ENCODE measurements at places on chromosomes 5 and 9. TPM values are rescaled to one million over a fixed set of nuclear protein-coding genes. Genes with fewer than 3 reads are reported as not detected.

Gene PCDHGA1
- 0.16 TPM for total RNA-seq

Gene PHF24
- total RNA-seq, result 0.16 TPM

Gene RFESD
- 9.3 TPM for total RNA-seq

Gene RNF180
- total RNA-seq, result not detected

Gene GABBR2
- not detected for total RNA-seq

Gene NEURL1B
- 1.2 TPM for total RNA-seq

Gene ACTBL2
- not detected for total RNA-seq

Gene ORM2
- total RNA-seq, result not detected

Gene SLC6A3
- not detected for total RNA-seq

Gene KIF24
- 7.1 TPM for total RNA-seq

Gene IRX1
- not detected for total RNA-seq

Gene CAMK2A
- total RNA-seq, result not detected

Gene STPG3
- not detected for total RNA-seq

Gene LTC4S
- total RNA-seq, result 1.4 TPM

Gene SUSD3
- total RNA-seq, result 45.4 TPM

Gene SLC2A6
- total RNA-seq, result 1.4 TPM

Gene NDUFA8
- 36.8 TPM for total RNA-seq

Gene ZFP37
- 1.6 TPM for total RNA-seq

Gene NIPAL4
- total RNA-seq, result 0.90 TPM

Gene TRIM52
- 14.3 TPM for total RNA-seq

Gene FBP2
- not detected for total RNA-seq

Gene CACNA1B
- not detected for total RNA-seq

Gene ELOVL7
- total RNA-seq, result 0.24 TPM

Gene ARHGEF37
- total RNA-seq, result 0.06 TPM

Gene NUTM2F
- not detected for total RNA-seq

Gene SPINK6
- total RNA-seq, result not detected

Gene AQP3
- total RNA-seq, result 72.5 TPM

Gene SERF1B
- total RNA-seq, result 15.8 TPM

Measured in activated T-helper 17 cell treated with anti-CD3 and anti-CD28 coated beads, Interleukin-2, amount 50 U/mL, for 72 hours (primary cell).